Neural crest cell (in vitro differentiated cells): ENCODE measurements at places on chromosomes 2 and 18.

- no peak for DNase-seq
Measured at GRCh38 chr18:5710235-5710634, 166.4 kb upstream of the EPB41L3 start.

- DNase-seq, result no peak
Measured at GRCh38 chr2:228268301-228268700, 86.8 kb upstream of the SPHKAP start.

DNA sequence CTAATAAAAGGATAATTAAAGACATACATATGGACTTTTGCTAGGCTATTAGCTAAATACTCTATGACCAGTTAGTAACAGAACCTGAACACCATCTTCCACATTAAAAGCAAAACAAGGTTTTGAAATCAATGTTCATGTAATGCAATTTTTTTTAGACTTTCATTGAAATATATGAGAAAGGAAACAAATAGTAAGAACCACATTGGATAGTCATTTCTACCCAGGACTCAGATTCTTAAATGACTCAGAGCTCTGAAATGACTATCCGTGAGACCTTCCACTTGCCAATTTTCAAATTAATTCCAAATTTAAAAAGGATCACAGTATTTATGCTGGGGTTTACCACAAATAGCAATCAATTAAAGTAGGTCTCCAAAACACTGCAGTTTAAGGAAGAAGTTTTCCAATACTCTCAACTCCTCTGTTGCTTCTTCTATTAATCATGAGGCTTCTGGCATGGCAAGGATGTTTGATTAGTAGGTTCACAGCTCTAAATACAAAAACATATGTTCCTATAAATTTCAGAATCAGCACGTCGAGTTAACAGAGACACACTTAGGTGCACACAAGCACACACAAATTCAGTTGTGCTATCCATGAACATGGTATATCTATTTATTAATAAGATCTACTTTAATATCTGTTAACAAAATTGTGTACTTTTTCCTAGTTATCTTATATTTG lies 841.0 kb downstream of the RNF144A start:
- no peak for DNase-seq

DNA sequence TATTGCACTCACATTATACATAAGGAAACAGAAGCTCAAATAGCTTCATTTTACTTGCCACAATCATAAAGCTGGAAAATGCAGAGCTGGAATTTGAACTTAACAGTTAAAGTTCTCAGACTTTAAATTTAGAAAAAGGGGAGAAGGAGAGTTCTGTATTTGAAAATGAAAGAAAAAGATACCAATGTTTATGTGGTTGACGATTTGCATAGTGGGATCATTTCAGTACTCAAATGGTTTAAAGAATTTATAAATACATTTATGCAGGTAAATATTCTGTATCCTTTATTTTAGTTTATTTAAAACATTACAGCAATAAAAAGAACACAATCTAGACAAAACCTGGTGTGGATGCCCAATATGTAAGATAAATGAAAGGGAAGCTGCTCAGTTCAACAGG lies 25.5 kb upstream of the STAT4 start:
- DNase-seq, result no peak

DNA sequence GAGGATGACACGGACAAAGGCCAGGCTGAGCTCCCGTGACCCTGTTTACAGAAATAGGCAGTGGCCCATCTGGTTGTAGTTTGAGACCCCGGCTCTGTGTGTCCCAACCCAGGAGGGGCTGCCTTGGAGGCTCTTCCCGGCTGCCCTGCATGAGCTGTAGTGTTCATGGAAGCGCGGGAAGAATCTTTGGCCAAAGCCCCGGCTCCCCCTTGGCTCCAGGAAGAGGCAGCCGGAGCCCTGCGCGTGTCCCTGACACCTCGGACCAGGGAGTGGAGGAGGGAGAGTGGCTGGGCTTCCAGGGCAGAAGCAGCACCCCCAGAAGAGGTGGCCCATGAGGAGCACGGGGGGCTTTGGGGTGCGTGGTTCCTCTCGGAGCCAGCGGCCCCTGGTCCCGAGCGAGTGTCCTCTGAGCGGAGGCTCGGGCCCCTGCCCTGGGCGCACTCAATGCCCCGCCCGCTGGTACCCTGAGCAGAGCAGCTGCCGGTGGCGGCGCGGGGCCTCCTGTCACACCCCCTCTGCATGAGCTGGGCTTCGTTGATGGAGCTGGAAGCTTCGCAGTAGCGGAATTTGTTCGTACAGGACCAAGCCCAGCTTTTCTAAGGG lies 21.7 kb downstream of the GPR35 start:
- no peak for DNase-seq
